NCI-H1417 treated with DMSO at 0.1 percent for 48 hours (cell line): ENCODE measurements at places on chromosomes 1 and 21.

DNA sequence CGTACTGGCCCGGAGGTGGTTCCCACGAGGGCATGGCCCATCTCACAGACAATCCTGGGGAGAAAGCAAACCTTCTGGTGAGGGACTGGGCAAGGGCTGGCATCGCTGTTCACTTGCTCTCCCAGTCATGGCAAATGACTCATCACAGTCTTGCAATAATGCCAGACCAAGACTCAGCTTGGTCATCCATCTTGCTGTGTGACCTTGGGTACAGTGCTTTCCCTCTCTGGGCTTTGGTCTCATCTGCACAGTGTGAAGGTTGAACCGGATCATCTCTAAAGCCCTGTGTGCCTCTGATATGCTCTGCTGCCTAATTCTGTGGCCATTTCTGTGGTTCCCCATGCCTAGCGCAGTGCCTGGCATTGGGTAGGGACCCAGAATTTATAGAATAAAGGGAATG lies 143.6 kb upstream of the CD34 start:
- DNase-seq, result no peak

DNA sequence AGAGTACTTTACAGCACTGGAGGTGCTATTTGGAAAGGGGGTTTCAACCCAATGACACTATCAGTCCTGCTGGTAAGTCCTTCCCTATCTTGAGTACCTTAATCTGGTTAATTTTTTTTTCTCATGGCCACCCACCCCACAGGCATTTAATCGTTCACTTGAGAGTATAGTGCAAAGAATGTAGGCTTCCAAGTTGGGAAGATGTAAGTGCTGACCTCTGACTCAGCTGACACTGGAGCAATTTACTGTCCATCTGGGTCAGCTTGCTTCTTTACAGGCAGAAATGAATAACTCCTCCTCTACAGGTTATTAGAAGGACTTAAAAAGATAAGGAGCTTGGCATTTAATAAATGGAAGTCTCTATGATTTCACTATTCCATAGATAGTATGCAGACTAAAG lies 89.6 kb downstream of the AK5 start:
- DNase-seq, result no peak

DNA sequence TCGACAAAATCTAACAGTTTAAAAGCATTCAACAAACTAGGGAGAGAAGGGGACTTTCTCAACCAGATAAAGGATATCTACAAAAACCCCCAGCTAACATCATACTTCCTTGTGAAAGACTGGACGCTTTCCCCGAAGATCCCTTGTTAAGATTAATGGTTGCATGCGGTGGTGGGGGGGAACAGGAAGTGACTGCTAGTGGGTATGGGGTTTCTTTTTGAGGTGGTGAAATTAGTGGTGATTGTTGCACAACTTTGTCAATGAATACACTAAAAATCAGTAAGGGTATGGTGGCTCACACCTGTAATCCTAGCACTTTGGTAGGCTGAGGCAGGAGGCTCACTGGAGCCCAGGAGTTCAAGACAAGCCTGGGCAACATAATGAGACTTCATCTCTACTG lies 26.9 kb upstream of the EYA3 start:
- DNase-seq, result no peak

- no peak for DNase-seq
These were observed 785.1 kb upstream of the ADGRL4 start for GRCh38 chr1:79791488-79792218.

DNA sequence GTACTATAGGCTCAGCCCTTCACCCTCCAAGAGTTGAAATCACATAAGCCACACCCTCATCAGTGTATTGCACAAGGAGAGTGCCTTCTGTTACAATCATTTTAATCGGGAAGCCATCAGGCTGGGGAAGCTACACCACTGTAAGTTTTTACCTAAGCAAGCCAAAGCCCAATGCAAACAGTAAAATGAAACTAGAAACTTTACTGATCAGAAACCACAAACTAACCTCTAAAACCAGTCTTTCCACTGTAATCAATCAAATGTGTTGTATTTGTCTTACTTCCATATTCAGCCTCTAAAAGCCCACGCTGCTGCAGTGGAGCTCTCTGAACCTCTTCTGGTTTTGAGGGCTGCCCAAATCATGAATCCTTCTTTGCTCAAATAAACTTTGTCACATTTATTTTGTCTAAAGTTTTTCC lies 26.2 kb downstream of the CAPN8 start:
- DNase-seq, result no peak

DNA sequence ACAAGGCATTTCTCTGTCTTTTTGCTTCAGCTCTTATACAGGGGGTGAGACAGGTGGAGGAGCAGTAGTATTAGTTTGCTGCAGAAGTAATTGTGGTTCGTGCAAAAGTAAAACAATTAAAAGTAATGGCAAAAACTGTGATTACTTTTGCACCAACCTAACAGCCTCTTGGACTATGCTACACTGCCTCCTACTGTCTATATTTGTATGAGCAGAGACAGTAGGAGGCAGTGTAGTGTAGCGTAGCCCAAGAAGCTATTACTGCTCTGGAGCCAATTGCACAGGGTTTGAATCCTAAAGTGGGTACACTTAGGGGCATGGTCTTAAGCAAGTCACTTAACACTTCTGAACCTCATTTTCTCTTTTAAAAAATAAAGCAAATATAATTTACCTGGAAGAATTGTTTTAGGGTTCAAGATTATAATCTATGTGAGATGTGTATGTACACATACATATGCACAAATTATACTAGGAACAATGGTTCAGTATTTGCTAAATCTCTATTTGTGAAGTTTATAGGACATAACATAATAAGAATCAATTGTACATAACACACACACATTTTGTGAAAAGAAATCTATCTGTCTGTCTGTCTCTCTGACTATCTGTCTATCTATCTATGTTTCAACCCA lies 103.8 kb downstream of the BRINP3 start:
- no peak for DNase-seq

- no peak for DNase-seq
These were observed 46.6 kb downstream of the KCNJ6 start for GRCh38 chr21:37869661-37870060.

- no peak for DNase-seq
These were observed 16.2 kb upstream of the LY9 start for GRCh38 chr1:160779626-160780397.

- no peak for DNase-seq
These were observed 603 bp upstream of the DHRS3 start for GRCh38 chr1:12618661-12618964.
